ENCODE measurements at places on chromosomes 3 and 15.

DNA sequence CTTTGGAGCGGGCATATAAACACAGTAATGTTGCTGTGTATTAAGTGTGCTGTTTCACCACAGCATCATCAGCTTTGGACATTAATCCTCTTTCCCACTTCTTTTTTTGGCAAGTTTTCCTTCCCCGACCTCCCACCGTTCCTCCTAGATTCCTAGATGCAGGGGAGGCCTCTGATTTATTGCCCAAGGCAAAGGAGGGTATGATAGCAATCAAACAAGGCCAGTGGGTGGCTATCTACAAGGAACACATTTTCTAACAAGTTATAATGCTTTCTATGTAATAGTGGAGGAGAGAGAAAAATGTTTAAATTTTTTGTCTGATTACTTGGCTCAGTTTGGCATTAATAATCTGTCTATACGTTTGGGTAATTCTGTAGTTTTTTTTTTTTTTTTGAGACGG, 38.1 kb downstream of the ATG7 start:
- DNase-seq: no peak

DNA sequence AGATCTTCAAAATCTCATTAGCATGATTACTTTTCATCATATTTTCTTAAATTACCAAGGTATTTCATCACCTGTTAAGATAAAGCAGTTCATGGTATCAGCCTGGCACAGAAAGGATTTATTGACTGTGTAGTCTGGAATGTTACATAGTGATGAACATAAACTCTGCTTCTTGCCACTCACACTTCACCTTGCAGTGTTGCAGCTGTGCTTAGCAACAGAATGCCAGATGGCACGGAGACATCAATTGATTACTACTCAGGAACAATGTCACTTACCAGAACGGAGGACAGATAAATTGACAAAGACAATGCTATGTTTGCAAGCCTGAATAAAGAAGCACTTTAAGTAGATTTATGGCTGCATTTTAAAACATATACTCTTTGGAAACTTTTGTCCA, 15.0 kb upstream of the BCHE start:
- DNase-seq: no peak

DNA sequence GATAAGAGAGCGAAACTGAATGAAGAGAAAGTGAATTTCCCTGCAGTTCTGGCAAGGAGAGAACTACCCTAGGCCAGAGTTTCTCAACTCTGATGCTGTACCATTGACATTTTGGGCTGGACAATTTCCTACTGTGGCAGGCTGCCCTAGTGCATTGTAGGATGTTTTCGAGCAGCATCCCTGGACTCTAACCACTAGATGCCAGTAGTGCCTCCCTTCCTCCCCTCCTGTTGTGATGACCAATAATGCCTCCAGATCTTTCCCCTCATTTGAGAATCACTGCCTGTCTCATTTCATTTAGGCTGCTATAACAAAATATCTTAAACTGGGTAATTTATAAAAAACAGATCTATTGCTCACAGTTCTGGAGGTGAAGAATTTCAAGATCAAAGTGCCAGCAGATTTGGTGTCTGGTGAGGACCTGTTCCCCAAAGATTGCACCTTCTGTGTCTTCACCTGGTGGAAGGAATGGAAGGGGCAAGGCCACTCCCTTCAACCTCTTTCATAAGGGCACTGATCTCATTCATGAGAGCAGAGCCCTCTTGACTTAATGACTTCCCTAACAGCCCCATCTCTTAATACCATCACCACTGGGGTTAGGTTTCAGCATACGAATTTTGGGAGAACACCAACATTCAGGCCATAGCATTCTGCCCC, 188.9 kb upstream of the MEIS2 start:
- DNase-seq: no peak

DNA sequence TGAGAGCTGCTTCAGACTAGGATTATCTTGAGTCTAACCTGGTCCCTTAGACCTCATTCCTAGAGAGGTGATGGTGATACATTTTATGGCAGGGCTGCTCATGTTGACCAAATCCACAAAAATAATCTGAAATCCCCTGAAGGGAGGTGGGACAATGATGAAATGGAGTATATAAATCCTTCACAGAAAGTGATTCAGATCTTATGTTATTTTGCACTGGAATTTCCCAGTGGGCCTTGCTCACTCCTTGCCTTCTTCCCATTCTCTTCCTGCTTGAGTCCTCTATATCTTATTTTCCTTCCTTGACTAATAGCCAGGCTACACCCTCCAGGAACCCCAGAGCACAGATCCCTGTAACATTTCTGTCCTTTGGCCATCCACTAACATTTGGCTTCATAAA, 10.4 kb upstream of the TMEM202 start:
- no peak for DNase-seq

DNA sequence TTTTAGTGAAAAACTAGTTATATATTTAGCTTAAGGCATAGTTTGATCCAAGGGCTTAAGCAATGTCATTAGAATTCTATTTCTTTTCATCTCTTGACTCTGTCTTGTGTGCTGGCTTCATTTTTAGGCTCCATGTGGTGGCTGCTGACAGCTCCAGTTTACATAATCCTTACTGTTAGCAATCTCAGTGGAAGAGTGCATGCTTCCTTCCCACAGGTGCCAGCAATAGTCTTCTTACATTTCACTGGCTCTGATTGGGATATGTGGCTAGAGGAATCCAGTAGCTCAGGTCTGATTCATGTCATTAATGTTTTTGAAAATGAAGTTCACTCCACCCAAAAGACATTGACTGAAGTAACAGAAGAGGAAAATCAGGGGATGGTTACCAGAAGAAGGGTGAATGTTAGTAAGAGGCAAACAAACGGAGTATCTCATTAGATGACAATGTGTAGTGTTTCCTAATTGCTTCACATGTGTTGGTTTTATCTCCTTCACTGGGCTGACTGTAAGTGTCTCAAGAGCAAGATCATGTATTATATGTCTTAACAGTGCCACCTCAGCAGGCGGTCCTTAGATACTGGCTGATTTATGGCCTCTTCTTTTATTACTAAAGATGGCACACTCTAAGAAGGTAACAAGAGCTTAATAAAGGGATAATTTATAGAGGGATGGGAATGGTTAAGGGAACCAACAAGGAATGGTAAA, 25.6 kb upstream of the TCF12 start:
- DNase-seq: no peak

- peak; percentile 84 for DNase-seq
Observed at GRCh38 chr15:98647774-98648653, at the start of gene IGF1R. Gene IGF1R, plus strand, starts transcription at chr15:98648539. Its CDS starts 1,043 bp downstream, at chr15:98649582.

- no peak for DNase-seq
Observed at GRCh38 chr3:30668051-30668609, 61.7 kb downstream of the TGFBR2 start.
